NCI-H1417 treated with DMSO at 0.1 percent for 48 hours (cell line): ENCODE measurements at places on chromosomes 1 and 21.

GRCh38 chr1:106526650-106527049 lies 529.8 kb upstream of the PRMT6 start:
- no peak for DNase-seq

- DNase-seq = no peak
These were observed 85.2 kb downstream of the KIFAP3 start for GRCh38 chr1:169989246-169989645.

DNA sequence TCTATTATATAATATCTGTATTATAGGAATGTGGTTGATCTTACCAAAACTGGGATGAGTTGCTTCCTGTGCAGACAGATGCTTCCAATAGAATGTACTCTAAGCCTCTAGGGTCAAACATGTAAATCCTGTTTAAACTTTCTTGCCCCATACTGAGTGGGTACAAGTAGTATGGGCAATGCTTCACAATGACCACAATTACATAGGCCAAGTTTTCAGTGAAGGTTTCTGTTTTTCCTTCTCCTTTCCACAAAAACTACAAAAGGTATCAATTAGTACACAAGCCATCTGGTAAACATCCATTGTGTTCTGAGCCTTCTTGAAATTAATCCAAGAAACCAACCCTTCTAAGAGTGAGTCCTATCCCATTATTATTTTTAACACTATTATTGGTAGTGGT lies 16.8 kb downstream of the OTUD7B start:
- no peak for DNase-seq

DNA sequence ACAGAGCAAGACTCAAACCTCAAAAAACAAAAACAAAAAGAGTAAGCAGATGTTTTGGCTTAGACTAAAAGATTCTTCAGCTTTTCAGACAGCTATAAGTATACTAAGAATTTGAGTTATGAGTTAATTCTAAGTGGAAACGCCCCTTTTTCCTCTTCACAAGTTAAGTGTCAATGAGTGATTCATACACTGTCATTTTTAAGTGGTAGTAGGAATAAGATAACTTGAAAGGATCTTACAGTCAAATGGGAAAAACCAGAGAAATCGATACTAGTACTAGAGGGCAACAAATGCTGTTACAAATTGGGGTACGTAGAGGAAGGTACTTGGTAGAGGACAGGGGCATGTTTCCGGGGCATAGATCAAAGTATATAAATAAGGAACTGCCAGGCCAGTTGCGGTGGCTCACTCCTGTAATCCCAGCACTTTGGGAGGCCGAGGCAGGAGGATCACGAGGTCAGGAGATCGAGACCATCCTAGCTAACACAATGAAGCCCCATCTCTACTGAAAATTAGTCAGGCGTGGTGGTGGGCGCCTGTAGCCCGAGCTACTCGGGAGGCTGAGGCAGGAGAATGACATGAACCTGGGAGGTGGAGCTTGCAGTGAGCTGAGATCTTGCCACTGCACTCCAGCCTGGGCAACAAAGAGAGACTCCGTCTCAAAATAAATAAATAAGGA lies 7.4 kb downstream of the H3-3A start:
- no peak for DNase-seq

- no peak for DNase-seq
These were observed 91.5 kb downstream of the SSBP3 start for GRCh38 chr1:54314696-54315095.
